ENCODE measurements at places on chromosomes 3 and 15. TPM values are rescaled to one million over a fixed set of nuclear protein-coding genes. Genes with fewer than 3 reads are reported as not detected.

- no peak overlapping the region for H3K4me3 ChIP-seq
- no peaks in the 10 kb centered on the region for H3K27me3 ChIP-seq
- no peak for DNase-seq
- no peak overlapping the region for H3K27ac ChIP-seq
Measured at GRCh38 chr3:57331078-57331610, 38.7 kb upstream of the ASB14 start.

- H3K36me3 ChIP-seq, result no peaks in the 10 kb centered on the region
- peaks cover 37% of the 10 kb centered on the region for H3K4me1 ChIP-seq
- DNase-seq, result peak; percentile 63
- peak overlapping the region; percentile 90 for H3K4me3 ChIP-seq
- no peaks in the 10 kb centered on the region for H3K27me3 ChIP-seq
Measured at GRCh38 chr15:63506537-63507035, 2.2 kb downstream of the USP3 start.

DNA sequence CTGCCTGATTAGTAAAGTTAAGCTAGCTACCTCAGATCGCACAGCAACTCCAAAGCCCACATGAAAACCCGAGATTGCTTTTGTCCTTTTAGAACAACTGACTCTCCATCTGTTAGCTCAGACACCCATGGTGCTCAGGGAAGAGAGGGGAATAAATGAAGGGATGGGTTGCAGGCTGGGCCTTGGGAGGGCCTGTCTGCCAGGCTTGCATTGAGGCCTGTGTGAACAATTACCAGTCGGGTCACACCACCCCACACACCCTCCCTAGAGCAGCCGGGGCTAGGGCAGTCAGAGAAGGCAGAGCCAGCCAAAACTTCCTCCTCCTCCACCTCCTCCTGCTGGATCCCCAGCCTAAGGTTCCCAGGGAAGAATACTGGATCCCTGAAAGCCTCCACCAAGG, 8.8 kb upstream of the PRKAR2A start:
- H3K36me3 ChIP-seq, result no peaks in the 10 kb centered on the region
- DNase-seq, result no peak
- H3K27me3 ChIP-seq, result no peaks in the 10 kb centered on the region
- no peak overlapping the region for H3K4me3 ChIP-seq

DNA sequence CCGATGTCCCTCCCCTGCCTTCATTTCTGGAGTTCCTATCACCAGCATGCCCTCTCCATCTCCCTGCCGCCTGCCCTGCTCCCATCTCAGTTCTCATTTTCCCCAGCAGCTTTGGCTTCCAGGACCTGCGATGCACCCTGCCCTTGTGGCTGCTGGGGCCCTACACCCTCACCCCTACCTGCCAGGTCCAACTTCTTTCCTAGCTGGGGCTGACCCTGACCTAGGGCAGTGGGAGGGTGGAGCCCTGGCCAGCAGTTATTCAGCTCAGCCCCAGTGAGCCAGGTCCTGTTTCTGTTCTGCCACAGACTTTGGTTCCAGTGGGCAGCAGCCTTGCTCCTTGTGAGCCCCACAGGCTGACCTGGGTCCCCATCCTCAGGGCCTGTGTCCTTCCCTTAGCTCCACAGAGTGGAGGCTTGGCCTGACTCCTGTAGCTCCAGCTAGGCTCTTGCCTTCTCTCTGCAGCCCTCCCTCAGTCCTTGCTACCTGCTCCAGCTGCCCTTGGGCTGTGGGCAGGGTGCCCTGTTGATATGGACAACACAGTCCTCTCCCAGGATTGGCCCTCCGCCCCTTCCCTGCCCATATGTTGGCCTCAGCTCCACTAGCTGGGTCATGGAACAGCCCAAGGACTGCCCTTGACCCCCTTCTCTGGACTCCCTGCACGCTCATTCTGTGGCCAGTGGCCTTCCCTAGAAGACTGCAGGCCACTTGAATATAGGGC, 34.7 kb upstream of the PDE8A start:
- H3K36me3 ChIP-seq, result no peaks in the 10 kb centered on the region
- DNase-seq, result no peak
- no peak overlapping the region for H3K27ac ChIP-seq
- H3K27me3 ChIP-seq, result no peaks in the 10 kb centered on the region

DNA sequence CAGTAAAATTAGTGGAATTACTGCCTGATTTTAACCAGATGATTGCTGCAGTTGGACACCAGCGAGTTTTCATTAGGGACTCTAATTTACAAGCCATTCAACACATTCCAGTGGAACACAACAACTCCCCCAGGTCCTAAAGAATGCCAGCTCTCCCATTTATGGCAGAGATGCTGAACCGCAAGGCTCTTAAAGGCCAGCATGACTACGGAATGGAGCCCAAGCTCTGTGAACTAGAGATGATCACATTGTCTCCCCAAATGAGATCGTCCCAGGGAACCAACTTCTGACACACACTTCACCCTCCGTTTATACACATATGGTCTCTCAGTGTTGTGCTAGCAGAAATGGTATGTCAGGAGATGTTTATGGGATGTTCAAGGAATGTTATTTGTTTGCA, 446.2 kb upstream of the NR2F2 start:
- H3K4me1 ChIP-seq, result peaks cover 2% of the 10 kb centered on the region
- DNase-seq, result no peak
- H3K27ac ChIP-seq, result no peak overlapping the region
- H3K36me3 ChIP-seq, result no peaks in the 10 kb centered on the region

GRCh38 chr3:133169331-133170068, 131.3 kb downstream of the TMEM108 start:
- no peak for DNase-seq
- no peak overlapping the region for H3K4me3 ChIP-seq
- no peaks in the 10 kb centered on the region for H3K27me3 ChIP-seq

MYO5C gene
- under 0.01 TPM for total RNA-seq

- peak overlapping the region; percentile 95 for H3K27ac ChIP-seq
- H3K27me3 ChIP-seq, result no peaks in the 10 kb centered on the region
- peak; percentile 50 for DNase-seq
- H3K36me3 ChIP-seq, result no peaks in the 10 kb centered on the region
Measured at GRCh38 chr15:44729408-44730127, 6.8 kb upstream of the TRIM69 start.
